ENCODE measurements at places on chromosomes 16 and 17.

GRCh38 chr17:15453782-15454181 is 13.6 kb downstream of the CDRT4 start:
- DNase-seq, result no peak

DNA sequence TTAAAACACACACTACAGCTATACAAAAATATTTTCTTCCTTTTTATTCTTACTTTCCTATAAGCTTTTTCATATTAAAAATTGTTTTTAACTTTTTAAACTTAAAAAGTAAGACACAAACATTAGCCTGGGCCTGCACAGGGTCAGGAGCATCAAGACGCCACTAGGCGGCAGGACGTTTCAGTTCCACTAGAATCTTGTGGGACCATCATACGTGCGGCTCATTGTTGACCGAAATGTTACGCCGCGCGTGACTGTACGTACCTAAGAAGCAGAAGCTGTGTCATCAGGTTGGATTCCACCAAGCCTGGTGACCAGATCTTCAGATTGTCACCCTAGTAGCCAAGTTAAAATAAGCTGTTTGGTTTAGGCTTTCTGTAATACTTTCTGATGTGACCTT is 47.1 kb downstream of the USP10 start:
- no peak for DNase-seq

GRCh38 chr16:81552743-81553079 is 108.1 kb downstream of the CMIP start:
- DNase-seq, result no peak

- no peak for DNase-seq
Observed at GRCh38 chr16:89114159-89114981, 20.7 kb downstream of the ACSF3 start.

GRCh38 chr17:81386646-81387099 is 8.6 kb upstream of the BAHCC1 start:
- peak; percentile 45 for DNase-seq

GRCh38 chr16:57960826-57961472 is 10.0 kb downstream of the CNGB1 start:
- DNase-seq, result no peak

DNA sequence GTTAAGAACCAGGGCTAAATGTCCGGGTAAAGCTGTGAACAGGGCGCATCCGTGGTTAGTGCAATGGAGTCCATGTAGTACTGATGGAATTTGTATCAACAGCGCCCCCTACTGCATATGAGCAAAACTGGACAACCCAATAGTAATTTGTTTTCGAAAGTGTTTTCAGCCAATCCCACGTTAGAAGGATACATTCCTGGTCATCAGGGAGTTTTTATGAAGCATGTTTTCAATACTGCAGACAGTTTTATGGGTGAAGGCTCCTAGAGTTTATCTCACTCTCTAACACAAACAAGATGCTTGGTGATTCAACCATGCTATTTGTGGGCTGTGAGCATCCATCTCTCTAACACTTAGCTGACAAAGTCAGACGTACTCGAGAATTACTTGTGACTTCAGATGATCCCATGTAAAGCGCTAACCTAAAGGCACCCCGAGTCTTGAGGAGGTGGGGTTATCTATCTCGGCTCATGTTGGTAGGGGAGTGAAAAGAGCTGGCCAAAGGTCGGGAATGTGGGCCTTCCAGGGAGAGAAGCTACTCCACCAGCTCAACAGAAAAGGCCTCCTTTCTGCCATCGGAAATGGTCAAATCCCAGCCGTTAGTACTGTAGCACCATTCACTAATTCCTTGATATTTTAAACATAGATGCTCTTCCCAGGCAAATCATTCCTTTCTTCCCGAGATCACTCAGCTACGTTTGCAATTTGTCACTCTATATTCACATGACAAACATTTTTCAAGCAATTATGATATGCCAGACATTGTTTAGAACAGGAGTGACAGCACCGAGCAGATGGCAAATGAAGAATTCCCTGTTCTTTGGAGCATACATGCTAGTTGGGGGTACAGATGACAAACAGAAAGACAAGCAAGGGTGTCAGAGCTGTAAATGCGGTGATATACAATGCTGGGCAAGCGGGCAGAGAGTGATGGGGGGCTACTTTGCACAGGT is 46.9 kb upstream of the HNF1B start:
- DNase-seq, result no peak

GRCh38 chr17:59004338-59005111 is 102.2 kb downstream of the TRIM37 start:
- DNase-seq, result peak; percentile 42

DNA sequence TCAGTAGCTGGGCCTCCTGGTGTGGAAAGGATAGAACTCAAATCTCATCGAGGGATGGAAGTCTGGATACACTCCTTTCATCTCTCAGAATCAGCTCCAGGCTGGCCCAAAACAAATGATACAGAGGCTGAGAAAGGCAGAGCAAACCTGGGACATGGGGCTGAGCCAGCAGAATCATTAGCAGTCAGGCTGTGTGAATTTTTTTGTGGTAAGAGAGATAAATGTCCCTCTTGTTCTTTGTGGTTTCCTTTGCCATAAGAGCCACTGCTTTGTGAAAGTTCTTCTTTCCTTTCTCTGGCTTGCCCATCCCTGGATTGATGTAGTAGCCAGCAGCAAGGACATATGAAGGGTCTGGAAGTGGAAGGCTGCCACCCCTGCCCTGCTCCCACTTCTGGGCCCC is 146.2 kb downstream of the CDH13 start:
- no peak for DNase-seq

- DNase-seq, result peak; percentile 7
Observed at GRCh38 chr16:65621640-65622039, 499.8 kb upstream of the CDH11 start.

DNA sequence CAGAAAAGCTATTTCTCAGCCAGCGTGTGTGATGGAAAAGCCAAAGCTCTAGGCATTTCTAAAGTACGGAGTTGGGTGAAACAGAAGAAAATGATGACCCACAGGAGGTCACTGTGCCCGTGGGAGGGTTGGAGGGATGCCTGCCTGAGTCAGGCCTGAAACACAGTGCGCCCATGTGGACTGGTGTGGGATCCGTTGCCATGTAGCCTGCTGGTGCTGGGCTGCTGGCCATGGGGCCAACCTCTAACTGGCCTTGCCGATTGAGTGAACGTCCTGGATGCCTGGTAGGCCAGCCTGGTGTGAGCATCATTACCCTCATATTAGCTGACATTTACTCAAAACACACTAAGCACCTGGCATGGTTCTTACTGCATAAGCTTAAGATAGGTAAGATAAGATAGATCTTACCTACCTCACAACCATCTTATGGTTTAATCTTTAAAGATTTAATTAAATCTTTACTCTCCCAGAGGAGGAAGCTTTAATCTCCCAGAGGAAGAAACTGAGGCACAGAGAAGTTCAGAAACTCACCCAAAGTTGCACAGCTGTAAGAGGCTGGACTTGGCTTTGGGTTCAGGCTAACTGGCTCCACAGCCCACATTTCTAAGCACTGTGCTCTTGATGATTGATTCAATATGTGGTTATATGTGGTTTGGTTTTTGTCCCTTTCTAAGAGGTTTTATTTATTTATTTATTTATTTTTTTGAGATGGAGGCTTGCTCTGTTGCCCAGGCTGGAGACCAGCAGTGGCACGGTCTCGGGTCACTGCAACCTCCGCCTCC is 15.7 kb downstream of the MGAT5B start:
- no peak for DNase-seq

GRCh38 chr16:2148714-2149629 is 547 bp downstream of the RAB26 start:
- no peak for DNase-seq

DNA sequence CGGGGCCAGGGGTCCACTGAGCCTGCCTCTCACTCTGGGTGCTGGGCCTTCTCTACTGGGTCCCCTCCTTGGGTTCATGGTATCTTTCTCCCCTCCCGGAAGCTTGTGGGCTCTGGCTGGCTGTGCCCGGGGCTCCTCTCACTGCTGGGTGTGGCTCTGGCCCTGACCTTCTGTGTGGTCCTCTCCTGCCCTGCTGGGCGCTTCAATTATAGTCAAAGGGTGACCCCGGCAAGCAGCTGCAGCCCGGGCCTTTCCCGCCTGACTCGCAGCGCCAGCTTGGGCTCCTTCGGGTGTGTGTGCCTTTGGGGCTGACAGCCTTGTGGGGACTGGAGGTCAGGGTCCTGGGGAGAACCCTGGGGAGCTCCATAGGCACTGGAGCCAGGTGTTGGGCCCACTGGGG is 54.2 kb upstream of the PVALEF start:
- DNase-seq, result no peak

DNA sequence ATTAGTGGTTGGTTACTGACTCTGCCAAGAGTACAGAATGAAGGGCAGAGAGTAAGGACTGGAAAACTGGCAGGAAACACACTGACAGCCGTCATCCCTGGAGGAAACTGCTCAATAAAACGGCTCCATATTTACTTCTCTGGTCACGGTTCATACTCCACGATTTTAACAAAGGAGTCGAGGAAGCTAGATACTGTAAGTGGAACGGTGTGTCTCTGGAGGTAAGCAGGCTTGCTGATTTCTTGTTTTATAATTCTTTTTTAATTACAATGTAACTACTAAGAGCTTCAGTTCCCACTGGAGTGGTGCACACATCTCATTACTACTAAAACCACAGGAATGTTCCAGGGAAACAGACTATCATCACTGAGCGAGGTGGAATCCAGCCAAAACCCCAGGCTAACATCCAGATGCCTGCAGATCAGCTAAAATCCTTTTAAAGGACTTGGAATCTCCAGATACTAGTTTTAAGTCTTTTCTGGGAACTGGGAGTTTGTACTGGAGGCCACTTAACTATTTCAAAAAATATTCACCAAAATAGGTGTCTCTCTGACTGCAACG is 17.8 kb downstream of the SERPINF1 start:
- DNase-seq, result no peak

DNA sequence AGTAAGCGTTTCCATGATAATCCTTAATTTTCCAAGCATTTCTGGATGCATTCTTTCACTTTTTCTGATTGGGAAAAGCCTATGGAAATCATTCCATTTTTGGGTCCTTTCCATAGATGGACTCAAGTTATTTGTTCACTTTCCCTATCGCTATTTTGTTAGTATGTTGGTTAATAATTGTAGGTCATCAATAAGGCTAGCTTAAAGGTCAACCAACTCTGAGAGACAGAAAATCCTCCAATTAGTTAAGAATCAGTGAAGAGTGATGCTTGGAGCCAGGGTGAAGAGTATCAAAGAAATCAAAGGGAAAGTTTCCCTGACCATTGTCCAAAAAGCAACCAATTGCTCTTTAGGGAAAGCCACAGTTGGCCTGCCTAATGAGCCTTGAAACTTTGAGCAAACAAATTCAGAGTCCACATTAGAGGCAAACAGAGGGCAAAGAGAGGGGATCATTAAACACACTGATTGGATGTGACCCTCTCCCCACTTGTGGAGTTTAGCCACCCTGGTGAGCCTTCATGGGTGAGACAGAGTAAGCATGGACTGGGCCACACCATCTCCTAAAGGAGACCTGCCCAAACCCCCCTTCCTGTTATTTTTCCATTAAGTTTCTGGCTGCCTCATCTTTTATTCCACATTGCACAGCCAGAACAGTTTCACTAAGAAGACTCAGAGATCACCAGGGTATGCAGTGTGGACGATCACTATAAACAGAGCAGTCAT is 133.4 kb upstream of the DYNLRB2 start:
- DNase-seq, result no peak

DNA sequence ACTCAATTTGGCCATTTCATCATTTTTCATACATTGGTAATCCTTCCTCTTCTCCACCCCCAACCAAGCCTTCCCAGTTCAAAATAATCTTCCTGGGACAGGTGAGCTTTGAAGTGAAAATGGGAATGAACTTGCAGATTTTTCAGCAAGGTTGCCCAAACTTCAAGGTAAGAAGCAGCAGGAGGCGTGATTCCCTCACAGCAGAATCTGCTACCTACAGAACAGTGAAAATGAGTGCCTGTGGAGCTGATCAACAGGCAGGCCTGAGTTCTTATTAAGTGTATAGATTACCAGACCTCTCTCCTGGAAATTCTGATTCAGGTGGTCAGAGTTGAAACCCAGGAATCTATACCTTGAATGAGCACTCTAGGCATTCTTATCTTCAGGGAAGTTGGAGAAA is 356.6 kb downstream of the RBFOX1 start:
- no peak for DNase-seq

GRCh38 chr16:52705122-52705521 is 158.2 kb upstream of the TOX3 start:
- DNase-seq, result no peak

DNA sequence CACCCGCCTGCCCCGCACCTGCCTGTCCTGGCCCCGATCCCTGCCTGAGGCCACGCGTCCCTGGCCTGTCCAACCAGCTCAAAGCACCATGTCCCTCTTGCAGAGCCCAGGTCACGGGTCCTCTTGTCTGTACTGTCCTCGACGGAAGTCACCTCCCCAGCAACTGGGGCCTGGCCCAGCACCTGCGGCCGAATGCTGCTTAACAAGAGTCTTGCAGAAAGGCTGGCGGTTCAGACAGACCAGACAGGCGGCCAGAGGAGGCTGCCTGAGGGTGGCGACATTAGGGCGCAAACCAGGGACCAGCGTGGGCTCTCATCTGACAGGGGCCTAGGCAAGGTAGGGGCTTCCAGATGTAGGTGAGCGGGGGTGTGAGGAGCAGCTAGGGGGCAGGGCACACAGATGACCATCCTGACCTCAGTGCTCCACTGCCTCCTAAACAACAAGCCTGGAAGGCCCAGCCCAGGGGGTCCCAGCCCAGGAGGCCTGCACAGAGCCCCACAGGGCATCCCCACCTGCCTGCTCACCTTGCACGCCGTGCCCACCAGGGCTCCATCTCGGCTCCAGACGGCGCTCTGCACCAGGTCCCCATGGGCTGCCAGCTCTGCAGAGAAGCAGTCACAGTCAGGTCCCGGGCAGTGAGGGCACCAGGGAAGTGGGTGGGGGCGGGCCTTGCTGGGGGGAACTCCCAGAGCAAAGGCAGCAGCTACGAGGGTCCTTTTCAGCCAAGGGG is 11.3 kb downstream of the CORO7 start:
- no peak for DNase-seq

- no peak for DNase-seq
Observed at GRCh38 chr17:64096037-64096436, 33.9 kb downstream of the ERN1 start.

GRCh38 chr16:29256501-29256981 is 150.0 kb downstream of the NPIPB11 start:
- no peak for DNase-seq

DNA sequence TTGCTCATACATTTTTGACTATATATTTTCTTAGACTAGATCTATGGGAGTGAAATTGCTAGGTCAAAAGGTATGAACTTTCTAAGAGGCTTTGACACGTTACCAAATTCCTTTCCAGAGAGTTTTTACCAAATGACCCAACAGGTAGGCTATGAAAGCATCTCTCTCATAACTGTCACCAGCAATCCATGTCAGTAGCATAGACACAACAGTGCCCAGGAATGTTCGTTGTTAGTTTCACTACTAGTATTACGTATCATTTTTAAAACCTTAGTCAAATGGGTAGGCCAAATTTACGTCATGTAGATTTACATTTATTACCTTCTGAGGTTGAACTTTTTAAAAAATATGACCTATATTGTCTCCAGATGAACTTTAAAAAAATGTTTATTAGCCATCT is 66.8 kb downstream of the MARCHF10 start:
- DNase-seq, result no peak

Data from NCI-H1105 (cell line).